AG09309 (cell line): ENCODE measurements at places on chromosomes 6 and 20.

GRCh38 chr6:138464085-138464484 lies 35.2 kb downstream of the NHSL1 start:
- no peak for DNase-seq

DNA sequence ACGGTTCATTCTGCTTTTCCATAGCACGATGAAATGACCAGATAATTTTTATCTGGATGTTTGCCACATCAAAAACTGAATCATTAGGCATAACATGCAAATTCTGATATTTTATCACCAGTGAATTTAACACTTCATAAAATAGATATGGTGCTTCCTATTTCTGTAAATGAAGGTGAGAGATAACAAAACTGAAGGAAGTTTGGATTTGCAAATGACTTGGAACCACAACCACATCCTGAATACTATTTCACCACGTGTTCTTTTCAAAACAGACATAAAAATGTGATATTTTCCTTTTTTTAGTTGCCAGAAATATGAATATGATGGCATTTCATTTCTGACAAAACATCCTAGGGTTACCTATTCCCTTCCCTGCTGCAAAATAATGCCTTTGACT lies 146.1 kb downstream of the EDN1 start:
- no peak for DNase-seq

DNA sequence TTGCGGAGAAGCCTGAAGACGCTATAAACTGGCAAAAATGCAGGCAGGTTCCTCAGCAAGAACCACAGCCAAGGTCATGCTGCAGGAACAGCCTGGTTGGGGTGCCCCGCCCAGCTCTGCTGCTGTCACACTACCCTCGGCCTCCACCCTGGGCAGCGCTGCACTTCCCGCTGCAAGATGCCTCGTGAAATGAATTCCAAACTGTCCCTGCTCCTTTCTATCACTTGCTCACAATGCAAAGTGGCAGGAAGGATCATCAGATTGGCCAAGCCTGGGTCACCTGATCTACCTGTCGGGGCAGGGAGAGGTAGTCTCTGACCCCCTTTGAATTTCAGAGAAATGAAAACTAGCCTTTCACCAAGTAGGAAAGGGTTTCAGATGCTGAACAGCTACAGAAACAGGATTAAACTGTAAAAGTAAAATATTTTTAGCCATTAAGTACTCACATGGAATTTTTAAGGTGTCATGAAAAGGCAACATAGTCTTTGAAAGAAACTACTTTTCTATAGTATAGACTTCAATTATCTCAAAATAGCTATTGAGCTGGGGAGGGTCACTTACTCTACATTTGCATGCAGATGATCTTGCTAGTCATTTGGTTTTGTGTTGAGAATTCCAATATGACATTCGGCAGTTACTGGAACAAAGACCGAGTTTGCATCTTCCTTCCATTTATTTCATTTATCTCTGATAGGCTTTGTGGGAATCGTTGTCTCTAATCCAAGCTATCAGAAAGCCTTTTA lies 236.4 kb upstream of the ASCC3 start:
- DNase-seq, result no peak

GRCh38 chr6:136775548-136775947 lies 16.7 kb downstream of the MAP3K5 start:
- peak; percentile 77 for DNase-seq

- DNase-seq, result no peak
Observed at GRCh38 chr6:4172368-4172767, 37.0 kb upstream of the ECI2 start.
